Activated CD8-positive, alpha-beta memory T cell treated with anti-CD3 and anti-CD28 coated beads for 4 hours (primary cell): ENCODE measurements at places on chromosomes 11 and 22.

DNA sequence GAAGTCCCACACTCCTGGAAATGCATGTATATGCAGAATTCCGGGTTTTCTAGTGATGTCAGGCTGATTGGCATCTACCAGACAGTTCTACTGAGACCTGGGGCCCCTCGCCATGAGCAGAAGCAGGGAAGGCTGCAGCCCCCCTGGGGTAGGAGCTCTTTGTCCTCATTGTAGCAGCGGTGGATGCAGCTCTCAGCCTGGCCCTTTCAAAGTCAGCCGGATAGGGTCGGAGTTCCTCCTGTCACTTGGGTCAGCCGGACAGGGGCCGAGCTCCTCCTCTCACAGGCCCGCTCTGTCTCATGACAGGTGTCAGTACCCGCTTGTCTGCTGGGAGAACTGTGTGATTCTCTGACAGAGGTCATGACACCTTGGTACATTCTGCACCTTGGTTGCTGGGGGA lies 30.0 kb downstream of the MRGPRD start:
- DNase-seq = no peak

DNA sequence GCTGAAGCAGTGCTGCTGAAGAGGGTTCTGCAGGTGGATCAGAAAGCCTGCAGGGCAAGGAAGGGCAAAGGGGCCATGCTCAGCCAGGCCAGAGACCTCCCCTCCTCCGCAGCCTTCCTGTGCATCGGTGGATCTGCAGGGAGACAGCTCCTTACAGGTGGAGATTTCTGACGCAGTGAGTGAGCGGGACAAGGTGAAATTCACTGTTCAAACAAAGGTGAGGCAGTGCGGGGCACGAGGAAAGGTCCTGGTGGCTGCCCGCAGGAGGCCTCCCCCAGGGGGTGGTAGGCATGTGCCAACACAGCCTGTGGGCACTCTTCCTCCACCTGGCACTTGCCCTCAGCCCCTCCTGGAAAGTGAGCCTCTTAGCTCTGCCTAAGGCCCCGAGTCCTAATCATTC lies 8.6 kb downstream of the CFL1 start:
- no peak for DNase-seq

DNA sequence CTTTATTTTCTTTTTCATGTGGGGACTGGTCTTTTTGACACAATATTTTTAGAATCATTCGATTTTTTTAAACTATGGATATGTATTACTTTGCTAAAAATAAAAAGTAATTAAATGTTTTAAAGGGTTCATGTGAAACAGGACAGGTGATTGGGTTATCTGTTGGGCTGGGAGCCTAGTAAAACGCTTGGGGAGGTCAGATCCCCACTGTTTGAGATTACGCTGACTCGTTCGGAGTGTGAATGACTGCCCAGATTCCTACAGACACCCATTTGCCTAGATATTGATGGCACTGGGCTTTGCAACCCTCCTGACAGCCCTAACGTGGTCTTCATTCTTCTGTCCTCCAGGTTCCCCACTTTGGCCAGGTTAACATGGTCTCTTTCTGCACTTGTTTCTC lies 62.9 kb upstream of the UBASH3B start:
- no peak for DNase-seq

GRCh38 chr11:83687787-83688186 lies 401.6 kb upstream of the CCDC90B start:
- no peak for DNase-seq

DNA sequence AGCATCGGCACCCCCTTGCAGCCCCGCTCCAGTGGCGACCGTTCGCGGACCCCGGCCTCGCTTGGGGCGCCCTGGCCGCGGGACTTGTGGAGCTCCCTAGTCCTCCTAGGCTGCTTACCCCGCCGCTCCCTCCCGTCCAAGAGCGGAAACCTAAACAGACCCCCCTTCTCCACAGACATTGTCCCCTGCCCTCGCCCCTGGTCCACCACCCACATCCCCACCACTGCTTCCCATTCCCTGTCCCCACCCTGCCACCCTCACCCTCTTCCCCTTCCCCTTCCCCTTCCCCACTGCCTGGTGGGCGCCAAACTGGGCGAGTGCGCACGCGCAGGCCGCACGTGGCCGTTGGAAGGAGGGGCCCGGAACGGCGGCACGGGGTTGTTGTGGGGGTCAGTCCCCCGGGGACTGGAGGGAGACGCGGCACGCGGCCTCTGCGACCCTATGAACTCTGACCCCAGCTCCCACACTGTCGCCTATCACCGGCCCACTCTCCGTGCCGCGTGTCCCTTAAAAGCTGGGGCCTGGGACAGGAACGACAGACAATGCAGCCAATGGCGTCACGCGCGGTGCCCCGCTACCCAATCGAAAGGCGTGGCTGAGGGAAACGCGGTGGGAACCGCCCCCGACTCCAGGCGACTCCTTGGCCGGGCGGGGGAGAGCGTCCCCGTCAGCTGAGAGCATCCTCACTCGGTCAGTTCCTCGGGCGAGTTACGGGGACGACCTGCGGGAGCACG lies at the start of gene SNX32:
Gene SNX32 (plus strand): TSS at position 667 of the 734 bp plus-strand sequence. CDS start 103 bp downstream, outside the sequence.
- DNase-seq = peak; percentile 87

- no peak for DNase-seq
Observed at GRCh38 chr22:42938449-42938848, 76.5 kb downstream of the PACSIN2 start.

GRCh38 chr11:22193348-22194051 lies 615 bp downstream of the ANO5 start:
- DNase-seq = no peak

- DNase-seq = no peak
Observed at GRCh38 chr11:43833657-43834073, 47.0 kb upstream of the ALKBH3 start.

- no peak for DNase-seq
Observed at GRCh38 chr11:69444381-69445130, 36.9 kb upstream of the LINC01488 start.

- no peak for DNase-seq
Observed at GRCh38 chr22:39327995-39328754, 8.8 kb upstream of the RPL3 start.

- DNase-seq = no peak
Observed at GRCh38 chr11:92180664-92181251, 43.9 kb upstream of the FAT3 start.

- DNase-seq = no peak
Observed at GRCh38 chr11:55970935-55971334, 1.2 kb upstream of the OR10AG1 start.

DNA sequence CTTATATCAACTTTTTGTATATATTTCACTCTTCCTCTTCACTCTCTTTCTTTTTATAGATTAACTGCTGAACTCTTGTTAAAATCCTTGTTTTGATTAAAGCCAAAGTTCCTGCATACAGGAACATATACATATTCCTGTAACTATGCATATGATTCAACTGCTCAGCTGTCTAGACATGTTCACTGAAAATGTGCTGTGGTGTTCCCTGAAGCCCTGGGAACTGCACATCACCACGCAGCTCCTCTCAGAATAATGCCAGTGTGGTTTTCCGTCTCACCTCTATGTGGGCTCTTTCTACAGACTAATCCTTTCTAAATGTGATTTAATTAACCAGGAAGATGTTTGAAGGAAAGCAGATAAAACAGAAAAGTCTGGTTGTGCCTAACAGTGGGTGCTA lies 25.6 kb upstream of the MMP12 start:
- DNase-seq = no peak

GRCh38 chr11:93686812-93687211 lies 25.3 kb downstream of the CEP295 start:
- DNase-seq = no peak

GRCh38 chr11:3030289-3031070 lies 26.7 kb downstream of the CARS1 start:
- no peak for DNase-seq

GRCh38 chr11:95262994-95263765 lies 32.2 kb upstream of the SESN3 start:
- no peak for DNase-seq

- DNase-seq = no peak
Observed at GRCh38 chr11:18974192-18974591, 35.0 kb upstream of the MRGPRX1 start.

GRCh38 chr11:28702871-28703270 lies 594.7 kb downstream of the METTL15 start:
- no peak for DNase-seq

GRCh38 chr11:13375798-13376197 lies 87.2 kb downstream of the BTBD10 start:
- no peak for DNase-seq

- no peak for DNase-seq
Observed at GRCh38 chr11:17816232-17816931, 81.8 kb downstream of the KCNC1 start.

DNA sequence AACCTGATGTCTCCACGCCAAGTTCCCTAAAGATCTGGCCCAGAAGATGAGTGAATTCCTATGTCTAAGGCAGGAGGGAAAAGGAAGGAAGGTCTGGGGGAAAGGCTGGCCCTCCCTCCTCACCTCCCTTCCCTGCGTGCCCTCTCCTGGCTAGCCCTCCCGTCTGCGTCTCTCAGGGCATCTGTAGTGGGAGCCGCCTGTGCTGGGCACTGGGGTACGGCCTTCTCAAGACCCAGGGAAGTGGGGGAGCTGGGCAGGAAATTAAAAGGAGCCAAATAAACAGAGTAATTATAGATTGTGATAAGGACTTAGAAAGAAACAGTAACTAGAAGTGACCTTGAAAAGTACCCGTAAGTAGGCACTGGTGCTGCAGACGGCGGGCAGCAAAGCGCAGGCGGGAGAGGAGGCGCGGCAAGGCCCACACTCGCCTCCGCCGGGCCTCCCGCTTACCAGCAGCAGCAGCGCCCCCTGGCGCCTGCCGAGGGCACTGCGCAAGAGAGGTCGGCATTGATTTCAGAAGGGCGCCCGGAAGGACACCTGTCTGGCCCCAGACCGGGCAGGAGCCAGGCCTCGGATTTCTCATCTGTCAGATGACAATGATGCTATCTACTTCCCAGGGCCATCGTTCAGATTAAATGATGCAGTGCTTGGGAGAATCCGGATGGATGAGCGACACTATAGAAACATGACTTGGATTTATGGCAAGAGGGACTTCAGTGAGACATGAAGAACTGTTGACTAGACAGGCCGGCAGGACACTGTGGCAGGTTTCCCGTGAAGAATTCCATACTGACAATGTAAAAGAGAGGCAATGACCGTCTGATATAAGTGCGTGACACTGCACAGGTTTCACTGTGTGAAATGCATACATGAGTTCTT lies 7.3 kb downstream of the KCNJ1 start:
- peak; percentile 39 for DNase-seq

GRCh38 chr11:16825968-16826367 lies 87.5 kb downstream of the C11orf58 start:
- DNase-seq = no peak

DNA sequence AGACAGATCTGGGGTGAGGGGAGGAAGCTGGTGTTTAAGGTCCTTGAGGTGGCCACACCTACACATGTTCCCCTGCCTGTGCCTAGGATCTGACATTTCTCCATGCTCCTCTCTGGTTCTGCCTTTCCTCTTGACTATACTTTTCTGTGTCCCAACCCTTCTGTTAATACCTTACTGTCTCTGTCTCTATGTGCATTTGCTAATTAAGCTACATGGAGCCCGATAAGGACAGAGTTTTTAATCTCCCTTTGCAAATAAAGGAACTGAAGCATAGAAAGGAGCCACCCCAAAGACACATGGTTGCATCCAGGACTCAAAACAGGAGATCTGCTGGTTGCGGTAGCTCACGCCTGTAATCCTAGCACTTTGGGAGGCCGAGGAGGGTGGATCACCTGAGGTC lies 33.1 kb upstream of the CDON start:
- no peak for DNase-seq

GRCh38 chr11:7871056-7871455 lies 60.0 kb downstream of the OR10A6 start:
- no peak for DNase-seq

- no peak for DNase-seq
Observed at GRCh38 chr11:112541140-112542046, 280.7 kb upstream of the PLET1 start.

DNA sequence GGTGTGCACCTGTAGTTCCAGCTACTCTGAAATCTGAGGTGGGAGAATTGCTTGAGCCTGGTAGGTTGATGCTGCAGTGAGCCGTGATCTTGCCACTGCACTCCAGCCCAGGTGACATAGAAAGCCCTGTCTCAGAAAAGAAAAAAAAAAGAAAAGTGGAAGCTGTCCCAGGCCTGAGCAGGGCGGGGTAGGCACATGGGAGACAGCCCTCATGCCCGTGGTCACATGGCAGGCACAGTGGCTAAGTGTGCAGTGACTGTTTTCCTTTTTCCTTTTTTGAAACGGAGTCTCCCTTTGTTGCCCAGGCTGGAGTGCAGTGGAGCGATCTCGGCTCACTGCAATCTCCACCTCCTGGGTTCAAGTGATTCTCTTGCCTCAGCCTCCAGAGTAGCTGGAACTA lies 7.8 kb downstream of the OTUB1 start:
- DNase-seq = no peak

DNA sequence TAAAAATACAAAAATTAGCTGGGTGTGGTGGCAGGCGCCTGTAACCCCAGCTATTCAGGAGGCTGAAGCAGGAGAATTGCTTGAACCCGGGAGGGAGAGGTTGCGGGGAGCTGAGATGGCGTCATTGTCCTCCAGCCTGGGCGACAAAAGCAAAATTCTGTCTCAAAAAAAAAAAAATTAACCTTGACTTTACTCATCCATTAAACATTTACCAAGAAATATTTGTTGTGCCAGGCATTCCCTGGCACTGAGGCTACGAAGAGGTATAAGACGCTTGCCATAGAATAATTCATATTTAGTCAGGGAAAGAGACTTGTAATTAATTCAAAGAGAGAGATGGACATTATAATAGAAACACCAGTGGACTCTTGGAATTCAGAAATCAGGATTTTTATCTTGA lies 13.2 kb upstream of the PAFAH1B2 start:
- DNase-seq = no peak

DNA sequence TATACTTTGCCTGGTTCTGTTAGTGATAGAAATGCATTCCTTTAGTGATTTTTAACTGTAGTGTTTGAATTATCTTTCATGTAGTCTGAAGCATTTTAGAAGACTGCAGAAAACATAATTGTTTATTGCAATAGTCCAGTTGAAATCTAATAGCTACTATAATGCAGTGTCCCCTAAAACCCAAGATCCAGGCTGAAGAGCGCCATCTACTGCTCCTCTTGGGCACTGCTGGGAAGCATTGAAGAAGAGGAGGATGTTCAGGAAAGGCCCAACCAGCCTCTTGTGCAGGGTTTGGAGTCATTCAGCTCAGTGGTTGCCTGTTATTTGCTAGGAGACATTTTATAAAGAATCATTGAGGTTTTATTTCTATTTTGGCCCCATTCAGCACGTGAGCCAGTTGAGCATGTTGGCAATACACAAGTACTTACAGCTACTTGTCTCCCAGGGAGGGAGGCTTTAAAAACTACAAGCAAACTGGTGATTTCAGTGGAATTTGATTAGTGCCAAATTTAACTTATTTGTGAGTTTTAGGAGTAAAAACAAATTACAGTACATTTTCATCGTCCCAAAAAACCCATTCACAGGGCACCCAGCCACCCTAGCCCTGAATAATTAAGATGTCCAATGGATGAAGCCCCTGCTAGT lies 74.9 kb upstream of the HORMAD2 start:
- no peak for DNase-seq

GRCh38 chr11:8043756-8044155 lies 37.3 kb upstream of the TUB start:
- DNase-seq = no peak

- DNase-seq = no peak
Observed at GRCh38 chr11:60944490-60945294, 7.3 kb downstream of the SLC15A3 start.

GRCh38 chr11:26121466-26121865 lies 210.5 kb upstream of the ANO3 start:
- DNase-seq = no peak
